Mesenteric fat pad (tissue), 1 donor: ENCODE measurements at places on chromosomes 1 and 21. TPM values are rescaled to one million over a fixed set of nuclear protein-coding genes. Genes with fewer than 3 reads are reported as not detected.

DNA sequence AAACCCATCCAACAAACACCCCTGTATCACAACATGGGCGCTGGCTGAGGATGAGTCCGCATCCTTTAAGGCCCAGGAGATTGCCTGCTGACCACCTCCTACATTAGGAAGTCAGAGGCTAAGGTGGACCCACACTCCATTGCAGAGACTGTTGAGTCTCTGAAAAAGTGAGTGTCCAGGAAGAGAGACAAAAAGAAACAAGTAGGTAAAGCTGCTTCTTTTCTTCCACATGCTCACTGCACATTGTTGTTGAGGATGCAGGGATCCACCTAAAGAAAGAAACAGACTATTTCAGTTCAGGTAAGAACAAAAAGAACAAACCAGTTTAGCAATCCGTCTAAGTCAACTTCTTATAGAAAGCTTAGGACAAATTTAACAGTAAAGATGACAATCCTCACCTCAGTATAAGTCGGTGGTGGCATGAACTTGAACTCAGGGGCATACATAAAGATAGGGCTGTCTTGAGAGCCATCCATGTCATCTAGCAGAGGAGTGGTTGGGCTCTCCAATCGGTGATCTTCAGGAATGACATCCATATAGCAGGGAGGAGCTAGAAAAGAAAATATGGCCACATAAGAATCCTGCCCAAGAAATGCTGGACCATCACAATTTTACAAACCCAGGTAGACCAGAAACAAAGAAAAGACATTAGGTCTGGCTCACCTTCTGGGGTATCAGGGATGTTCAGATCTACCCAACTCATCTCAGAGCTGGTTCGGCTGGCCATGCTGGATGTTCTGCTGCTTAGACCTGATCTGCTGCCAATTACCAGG, 2.6 kb downstream of the TXNIP start:
- DNase-seq = no peak

GRCh38 chr1:98921817-98922216, 82.8 kb downstream of the PLPPR5 start:
- no peak for DNase-seq

DNA sequence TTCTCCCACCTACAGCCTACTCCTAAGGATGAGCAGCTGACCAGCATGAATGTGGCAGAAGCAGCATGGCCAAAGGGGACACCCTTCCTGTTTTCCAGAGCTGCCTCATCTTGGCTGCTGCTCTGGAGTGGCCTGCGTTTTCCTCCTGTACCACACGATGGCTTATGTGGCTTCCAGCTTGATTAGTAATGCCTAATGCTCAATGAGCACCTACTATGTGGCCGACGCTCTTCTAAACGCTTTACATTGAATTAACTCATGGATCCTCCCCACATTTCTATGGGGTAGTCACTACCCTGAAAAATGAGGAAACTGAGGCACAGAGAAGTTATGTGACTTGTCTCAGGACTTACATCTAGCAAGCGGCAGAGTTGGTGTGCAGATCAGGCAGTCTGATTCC, 18.0 kb upstream of the SDHB start:
- DNase-seq = no peak

- no peak for DNase-seq
Observed at GRCh38 chr1:115531631-115532264, 110.0 kb upstream of the VANGL1 start.

RXFP4 gene
- not detected for total RNA-seq

SPRR2G gene
- total RNA-seq = not detected

PLA2G2D gene
- not detected for total RNA-seq
